NCI-H82 (cell line): ENCODE measurements at places on chromosomes 2 and 18.

DNA sequence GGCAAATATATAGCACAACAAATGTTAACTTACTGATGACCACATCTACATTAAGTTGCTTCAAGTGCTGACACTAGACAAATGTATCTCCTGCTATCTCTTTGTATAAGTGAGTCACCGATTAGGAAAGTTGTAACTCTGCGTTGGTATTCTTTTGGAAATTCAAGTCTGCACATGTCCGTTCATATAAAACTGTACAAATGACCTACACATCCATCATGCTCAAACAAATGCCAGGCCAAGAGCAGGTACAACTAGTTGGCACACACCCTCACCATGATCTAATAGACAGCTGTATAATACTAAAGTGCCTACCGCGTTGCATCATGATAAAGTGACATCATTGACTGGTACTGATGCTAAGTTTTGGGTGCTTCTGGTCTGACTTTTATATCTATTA lies 141.1 kb downstream of the RBMS1 start:
- no peak for DNase-seq

GRCh38 chr2:11624893-11625292 lies 45.1 kb downstream of the NTSR2 start:
- DNase-seq, result no peak

GRCh38 chr2:107990718-107991117 lies 4.4 kb downstream of the SLC5A7 start:
- DNase-seq, result no peak

GRCh38 chr2:238154570-238154969 lies 4.2 kb upstream of the ERFE start:
- no peak for DNase-seq

- DNase-seq, result no peak
These were observed 91.3 kb downstream of the TNS1 start for GRCh38 chr2:217911283-217912097.

- no peak for DNase-seq
These were observed 1.1 kb downstream of the ZNF513 start for GRCh38 chr2:27379383-27379835.

GRCh38 chr2:36561237-36561944 lies 36.6 kb downstream of the FEZ2 start:
- no peak for DNase-seq

DNA sequence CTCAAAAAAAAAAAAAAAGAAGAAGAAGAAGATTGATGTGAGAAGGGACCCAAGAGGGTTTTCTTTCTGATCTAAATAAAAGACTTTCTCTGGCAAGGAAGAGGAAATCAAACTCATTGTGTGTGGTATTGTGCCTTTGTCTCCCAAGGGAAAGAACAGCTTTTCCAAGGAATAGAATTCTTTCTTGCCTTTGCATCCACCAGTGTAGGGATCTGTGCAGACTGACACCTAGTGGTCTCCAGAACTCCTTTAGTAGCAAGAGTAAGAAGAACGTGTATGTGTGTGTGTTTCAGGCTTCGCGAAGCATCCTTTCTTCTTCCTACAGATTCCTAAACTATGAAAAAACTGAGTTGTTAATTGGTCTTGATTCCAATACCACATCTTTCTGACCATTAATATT lies 33.5 kb upstream of the CRIM1 start:
- DNase-seq, result peak; percentile 66

- DNase-seq, result no peak
These were observed 71.0 kb upstream of the MGAT4A start for GRCh38 chr2:98801921-98802321.

DNA sequence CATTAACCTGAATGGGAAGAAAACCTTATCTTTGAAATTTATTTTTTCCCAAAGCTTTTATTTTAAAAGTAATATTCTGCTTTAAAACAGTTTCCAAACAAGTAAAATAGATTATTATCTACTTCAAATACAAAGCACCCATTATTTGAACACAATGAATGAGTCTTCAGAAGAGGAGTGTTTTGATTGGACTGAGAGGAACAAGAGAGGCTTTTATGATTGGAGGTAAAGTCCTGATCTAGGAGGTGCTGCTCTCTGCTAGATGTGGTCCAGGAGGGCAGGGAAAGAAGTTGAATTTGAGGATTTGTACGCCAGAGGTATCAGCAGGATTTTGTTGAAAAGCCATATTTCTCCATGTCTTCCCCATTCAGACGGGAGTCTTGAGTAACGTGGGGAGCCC lies 900.7 kb downstream of the SOCS6 start:
- no peak for DNase-seq

DNA sequence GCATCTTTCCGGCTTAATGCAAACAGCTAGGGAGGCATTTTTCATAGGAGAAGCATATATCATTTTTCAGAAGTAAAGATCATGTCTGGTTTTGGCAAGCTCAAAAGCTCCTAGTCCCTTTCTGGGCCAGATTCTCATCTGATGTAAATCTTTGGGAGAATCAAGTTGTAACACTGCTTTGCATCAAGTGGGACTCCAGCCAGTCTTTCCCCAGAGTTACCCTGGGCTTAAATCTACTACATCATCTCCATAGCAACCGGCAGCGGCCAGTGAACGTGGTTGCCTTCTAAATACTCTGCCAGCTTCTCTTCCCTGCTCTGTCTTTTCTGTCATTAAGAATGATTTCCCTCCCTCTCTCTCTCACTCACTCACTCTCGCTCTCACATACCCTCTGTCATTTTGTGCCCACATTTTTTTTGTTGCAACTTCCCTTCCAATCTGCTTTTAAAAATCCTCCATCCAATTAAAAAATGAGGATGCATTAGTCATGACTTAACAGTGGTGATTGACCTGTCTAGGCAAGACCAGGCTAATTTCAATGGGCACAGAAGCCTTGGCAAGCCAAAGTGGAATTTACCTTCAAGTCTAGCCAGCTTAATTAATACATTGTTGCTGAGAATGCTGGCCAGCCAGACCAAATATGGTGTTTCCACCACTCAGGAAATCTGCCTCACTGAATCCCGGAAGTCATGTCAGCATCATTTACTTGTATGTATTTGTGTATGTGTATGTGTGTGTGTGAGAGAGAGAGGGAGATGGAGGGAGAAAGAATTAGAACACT lies 93.0 kb downstream of the NRP2 start:
- DNase-seq, result peak; percentile 38
